ENCODE measurements at places on chromosomes 3 and 15.
A peak's percentile ranks its signal among the peaks of the same experiment; 100 is the strongest.

GRCh38 chr3:175212896-175213295 lies 353.8 kb downstream of the NAALADL2 start:
- DNase-seq = peak; percentile 40

- peak; percentile 39 for DNase-seq
These were observed 102.4 kb downstream of the MYLK start for GRCh38 chr3:123781571-123782275.

DNA sequence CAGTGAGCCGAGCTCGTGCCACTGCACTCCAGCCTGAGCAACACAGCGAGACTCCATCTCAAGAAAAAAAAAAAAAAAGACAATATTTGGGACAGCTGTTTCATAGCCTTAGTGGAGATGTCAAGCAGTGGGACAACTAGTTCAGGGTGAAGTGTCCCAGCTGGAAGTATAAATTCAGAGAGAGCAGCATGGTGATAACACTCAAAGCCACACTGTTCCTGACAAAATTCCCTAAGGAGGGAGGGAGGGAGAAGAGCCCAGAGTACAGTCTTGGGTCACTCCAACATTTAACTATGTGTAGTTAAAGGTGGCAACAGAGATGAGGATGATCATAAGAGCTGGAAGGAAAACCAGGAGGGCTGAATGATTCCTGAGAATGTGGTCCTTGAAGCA lies 21.1 kb upstream of the IP6K2 start:
- no peak for DNase-seq

DNA sequence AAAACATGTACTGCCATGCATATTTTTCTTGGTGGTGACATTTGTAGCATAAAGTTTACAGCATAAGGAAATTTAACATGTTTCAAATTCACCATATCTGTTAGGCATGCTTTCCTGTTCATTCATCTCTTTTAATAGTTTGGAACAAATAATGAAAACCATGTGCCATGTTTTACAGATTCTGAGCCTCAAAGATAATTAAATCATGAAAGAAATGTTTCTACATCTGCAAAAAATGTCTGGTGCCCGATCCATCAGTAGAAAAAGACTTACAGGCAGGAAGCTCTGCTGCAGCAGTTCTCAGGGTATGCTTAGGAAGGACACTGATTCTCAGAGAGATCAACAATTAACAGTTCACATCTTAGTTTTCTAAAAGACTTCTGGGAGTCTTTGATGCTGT lies 316.2 kb downstream of the IL5RA start:
- no peak for DNase-seq

DNA sequence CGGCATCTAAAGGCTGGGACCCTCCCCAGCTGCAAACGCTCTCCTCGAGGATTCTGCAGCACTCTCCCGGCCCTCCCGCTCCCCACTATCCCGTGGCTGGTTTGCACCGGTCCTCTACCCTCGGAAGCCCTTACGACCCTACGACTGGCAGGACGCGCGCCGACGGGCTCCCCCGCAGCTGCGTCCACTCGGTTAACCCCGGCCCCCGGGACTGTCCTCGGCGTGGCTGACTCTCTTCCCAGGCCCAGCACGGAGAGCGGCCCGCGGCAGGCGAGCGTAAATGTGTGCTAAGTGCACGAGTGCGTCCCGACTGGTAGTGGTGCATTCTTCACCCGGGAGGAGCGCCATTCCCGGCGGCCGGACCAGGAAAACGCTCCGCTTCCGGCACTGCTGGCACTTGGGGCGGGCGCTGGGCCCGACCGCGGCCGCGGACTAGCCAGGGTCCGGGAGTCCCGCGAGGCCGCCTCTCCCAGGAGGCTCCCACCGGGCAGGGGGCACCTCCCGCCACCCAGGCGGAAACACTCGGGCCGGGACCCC lies 508 bp downstream of the GORASP1 start:
- DNase-seq = peak; percentile 62

GRCh38 chr3:42758126-42758525 lies 14.9 kb downstream of the CCDC13 start:
- DNase-seq = no peak

- no peak for DNase-seq
These were observed 17.8 kb upstream of the ITGB5 start for GRCh38 chr3:124904835-124905492.

GRCh38 chr15:32722136-32722535 lies 4.3 kb downstream of the GREM1 start:
- no peak for DNase-seq

GRCh38 chr3:32892625-32893598 lies 58.5 kb upstream of the CCR4 start:
- no peak for DNase-seq

GRCh38 chr3:119240101-119240590 lies 532 bp downstream of the B4GALT4 start:
- no peak for DNase-seq

- no peak for DNase-seq
These were observed 193.9 kb downstream of the ADAMTS17 start for GRCh38 chr15:100147828-100148227.

GRCh38 chr3:23166276-23166675 lies 36.9 kb upstream of the UBE2E2 start:
- DNase-seq = no peak

DNA sequence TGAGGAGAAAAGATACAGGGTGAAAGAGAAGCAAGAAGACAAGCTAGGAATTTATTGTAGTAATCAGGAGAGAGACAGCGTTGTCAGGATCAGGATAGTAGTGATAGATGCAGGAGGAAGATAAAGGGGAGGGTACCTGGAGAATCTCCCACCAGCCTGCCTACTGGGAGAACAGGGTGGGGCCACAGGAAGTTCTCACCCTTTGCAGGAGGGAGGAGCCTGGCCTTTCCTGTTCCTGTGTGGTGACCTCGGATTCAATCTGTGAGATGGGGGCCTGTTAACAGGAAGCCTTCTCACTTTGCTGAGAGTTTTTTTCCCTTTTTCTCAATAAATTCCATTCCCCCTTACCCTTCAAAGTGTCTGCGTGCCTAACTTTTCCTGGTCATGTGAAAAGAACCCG lies 37.6 kb downstream of the GMPS start:
- DNase-seq = no peak

DNA sequence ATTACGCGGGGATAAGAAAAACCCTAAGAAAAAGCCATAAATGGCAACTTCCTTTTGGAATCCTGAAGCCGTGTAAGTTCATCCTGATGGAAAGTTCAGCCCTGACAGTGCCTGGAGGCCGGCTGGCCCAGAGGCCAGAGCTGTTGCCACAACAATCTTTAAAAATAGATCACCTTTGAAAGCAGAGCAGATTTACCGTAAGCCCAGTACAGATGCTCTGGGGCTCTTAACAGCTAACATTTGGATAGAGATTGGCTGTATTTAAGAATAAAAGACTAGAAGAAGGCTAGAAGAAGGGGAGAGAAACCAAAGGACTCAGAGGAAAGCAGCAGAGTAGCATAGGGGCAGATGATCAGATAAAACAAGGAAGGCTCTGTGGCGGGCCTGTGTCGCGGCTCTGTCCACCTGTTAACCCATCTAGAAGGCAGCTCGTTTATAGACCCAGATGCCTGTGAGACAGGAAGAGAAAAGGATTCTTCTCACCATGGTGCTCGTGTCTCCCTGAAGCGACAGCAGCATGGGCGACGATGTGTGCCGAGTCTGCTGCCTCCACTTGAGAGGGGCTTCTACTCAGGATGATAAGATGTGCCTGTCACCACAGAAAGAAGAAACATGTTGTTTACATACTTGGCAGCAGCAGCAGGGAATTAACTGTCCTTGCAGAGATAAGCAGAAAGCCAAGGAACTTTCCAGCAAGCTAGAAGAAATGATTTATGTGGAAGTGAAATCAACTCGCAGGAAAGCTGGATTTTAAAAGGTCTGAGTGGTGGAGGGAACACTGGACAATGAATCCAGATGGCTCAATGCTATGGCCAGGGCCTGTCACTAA lies 69.9 kb downstream of the SYNM start:
- DNase-seq = no peak

- no peak for DNase-seq
These were observed 218.7 kb upstream of the CHRNA7 start for GRCh38 chr15:31811641-31812040.
